Psoas muscle (tissue), 8 donors: ENCODE measurements at places on chromosomes 11 and 22.

DNA sequence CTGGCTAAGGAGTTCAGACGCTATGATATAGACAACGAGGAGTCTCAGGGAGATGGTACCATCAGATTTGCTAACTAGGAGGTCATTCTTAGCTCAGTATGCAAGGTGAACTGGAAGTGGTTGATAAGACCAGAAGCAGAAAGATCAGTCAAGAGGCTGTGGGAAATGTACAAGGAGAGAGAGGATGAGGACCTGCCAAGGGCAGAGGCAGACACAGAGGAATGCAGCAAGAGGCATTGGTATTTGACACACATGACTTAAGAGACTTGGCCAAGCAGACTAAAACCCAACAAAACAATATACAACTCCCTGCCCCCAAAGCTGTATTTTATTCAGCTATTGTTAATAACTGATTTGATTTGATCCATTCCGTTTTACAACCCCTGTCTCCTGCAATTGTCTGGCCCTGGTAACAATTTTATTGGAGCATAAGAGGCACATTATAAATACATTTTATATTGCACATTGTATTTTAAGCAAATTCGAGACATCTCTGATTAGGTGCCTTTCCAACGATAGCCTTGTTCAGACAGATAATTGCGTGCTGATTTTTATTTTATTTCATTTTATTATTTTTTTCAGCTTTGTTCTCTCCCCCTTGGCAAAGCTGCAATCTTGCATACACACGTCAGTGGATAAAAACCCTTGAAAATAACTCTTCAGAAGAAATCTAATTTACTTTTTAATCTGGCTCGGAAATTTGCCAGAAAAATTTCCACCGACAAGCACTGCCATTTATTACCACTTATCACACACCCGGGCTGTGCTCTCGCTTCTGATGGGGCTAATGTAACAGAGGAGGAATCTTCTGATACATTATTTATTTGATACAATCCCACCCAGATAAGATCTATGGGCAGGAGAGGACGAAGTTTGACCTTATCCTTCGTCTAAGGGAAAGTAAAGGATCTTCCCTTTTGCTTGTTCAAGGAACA, 237.8 kb downstream of the NXPE2 start:
- DNase-seq = no peak

DNA sequence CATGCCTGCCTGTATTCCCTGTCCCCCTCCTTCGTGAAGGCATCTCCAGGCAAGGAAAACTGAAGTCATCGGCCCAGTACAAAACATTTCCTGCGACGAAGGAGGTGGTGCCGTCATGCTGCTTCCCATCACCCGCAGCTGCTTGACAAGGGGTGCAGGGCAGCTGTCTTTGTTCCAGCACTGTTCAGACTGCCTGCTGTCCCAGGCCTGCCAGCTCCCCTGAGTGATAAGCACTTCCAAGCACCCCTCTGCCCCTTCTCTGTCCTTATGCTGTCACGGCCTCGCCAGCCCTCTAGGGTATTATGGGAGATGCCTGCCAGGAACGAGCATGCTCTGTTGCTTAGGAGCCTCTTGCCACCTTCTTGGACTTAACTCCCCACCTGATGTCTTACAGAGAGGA, 37.1 kb upstream of the BSX start:
- DNase-seq = no peak

- no peak for DNase-seq
Observed at GRCh38 chr11:92688416-92688815, 281.0 kb upstream of the MTNR1B start.

- no peak for DNase-seq
Observed at GRCh38 chr22:20802452-20802851, 28.5 kb downstream of the SERPIND1 start.

- DNase-seq = no peak
Observed at GRCh38 chr11:96288915-96289314, 54.1 kb downstream of the MAML2 start.

DNA sequence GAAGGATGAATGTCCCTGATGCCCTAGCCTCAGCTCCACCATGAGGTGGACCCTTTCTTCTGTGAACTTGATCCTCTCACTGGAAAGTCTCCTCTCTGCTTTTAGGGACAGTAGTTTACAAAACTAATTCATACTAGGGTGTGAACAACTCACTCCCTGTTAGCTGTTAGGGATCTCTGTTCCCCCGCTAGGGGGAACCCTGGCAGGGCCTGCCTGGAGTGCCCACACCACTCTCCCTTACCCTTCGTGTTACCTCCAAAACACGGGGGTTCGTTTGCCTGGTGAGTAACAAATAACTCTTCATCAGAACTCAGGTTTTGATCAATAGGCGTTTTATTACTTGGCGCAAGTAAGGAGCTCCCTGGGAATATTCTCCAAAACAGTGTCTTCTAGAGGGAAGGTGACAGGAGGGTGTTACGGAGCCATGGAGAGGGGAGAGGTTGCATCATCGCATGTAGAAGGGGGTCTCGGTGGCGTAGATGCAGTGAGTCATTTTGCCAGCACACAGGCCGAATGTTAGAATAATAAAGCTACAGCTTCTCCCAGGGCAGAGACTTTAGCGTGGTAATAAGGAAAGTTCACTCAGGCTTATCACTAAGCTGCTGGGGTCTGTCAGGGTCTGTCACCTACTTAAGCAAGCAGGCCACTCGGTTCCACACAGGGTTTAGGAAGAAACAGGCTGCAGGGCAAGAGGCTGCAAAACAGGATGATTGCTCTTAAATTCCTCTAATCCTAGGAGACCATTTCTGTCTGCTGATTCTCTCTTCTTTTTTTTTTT, 45.8 kb downstream of the C11orf96 start:
- no peak for DNase-seq

- no peak for DNase-seq
Observed at GRCh38 chr11:65058419-65059054, at the start of gene NAALADL1. NAALADL1 (minus strand) TSS chr11:65058553; CDS start chr11:65058521, 32 bp downstream.

GRCh38 chr22:23197836-23198235, 17.5 kb downstream of the BCR start:
- no peak for DNase-seq

DNA sequence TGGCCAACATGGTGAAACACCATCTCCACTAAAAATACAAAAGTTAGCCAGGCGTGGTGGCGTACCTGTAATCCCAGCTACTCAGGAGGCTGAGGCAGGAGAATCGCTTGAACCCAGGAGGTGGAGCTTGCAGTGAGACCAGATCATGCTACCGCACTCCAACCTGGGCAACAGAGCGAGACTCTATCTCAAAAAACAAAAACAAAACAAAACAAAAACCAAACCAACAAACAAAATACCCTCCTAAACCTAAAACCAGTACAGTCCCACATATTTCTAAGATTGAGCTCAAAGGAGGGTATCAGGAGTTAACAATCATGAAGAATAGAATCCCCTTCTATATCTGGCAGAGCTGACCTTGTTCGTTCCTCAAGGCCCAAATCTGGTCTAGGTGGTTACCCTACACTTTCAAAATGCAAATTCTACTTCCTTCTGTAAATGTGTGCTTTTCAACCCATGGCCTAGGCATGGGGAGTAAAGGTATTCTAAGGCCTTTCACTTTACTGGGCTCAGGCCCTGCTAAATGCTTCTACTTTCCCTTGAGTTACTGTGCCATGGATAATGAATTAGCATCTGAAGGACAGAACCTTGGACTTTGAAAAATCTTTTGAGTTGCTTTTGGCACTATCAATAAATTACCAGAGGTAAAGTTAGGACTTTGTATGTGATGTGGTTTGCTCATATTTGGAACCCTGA, 10.4 kb upstream of the PPP2R1B start:
- no peak for DNase-seq

- peak; percentile 93 for DNase-seq
Observed at GRCh38 chr11:46392421-46393230, 1.1 kb upstream of the CHRM4 start.

DNA sequence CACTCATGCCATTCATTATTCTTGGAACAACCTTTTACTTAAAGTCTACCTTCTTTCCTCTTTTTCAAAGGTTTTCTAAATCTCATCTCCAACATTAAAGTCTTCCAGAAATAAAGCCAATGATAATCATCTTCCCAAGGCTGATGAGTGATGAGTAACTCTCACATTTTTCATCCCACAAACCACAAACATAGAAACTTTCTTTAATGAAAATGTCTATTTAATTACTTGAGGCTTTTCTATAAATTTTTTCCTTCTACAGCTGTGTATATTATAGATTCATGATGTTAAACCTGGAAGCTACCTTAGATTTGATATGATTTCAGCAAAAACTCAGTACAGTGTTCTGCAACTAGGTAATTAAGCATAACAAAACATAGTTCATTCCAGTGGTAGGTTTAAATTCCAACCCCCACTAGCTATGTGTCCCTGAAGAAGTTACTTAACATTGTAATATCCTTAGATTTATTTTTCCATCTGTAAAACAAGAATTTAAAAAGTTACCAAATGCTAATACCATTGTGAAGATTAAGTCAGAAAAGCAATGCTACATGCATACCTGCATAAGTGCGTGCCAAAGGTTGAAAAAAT, 845.4 kb downstream of the KCNA4 start:
- DNase-seq = no peak

DNA sequence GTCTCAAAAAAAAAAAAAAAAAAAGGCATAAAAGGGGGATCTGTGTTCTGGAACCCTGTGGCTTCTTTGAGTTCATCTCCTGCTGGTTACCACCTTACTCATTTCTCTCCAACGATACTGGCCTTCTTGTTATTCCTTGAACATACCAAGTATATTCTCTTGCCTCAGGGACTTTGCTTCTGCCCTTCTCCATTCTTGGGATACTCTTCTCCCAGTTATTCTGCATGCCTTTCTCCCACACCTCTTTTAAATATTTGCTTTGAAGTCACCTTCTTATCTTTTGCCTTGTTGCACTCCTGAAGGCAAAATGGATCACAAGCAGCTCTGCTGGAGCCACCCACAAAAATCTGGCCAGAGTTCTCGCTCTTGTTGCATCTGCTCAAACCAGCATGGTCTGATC, 76.0 kb upstream of the RRM1 start:
- DNase-seq = no peak

GRCh38 chr11:47208628-47209027, 6.1 kb upstream of the DDB2 start:
- no peak for DNase-seq

- no peak for DNase-seq
Observed at GRCh38 chr11:133938166-133938565, 18.6 kb downstream of the IGSF9B start.

GRCh38 chr11:37282367-37282766, 684.3 kb upstream of the RAG2 start:
- DNase-seq = no peak

DNA sequence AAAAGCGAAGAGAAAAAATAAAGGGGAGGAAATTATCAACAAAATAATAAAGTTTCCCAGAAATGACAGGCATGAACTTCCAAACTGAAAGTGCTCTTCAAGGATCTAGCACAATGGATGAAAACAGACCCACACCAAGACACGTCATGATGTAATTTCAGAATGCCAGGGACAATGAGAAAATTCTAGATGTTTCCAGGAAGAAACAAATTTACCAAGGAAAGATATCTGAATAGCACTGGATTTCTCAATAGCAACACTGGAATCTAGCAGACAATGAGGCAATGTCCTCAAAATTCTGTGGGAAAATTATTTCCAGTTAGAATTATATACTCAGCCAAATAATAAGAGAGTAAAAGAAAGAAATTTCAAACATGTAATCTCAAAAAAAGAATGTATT, 46.0 kb downstream of the DENND5A start:
- DNase-seq = no peak

DNA sequence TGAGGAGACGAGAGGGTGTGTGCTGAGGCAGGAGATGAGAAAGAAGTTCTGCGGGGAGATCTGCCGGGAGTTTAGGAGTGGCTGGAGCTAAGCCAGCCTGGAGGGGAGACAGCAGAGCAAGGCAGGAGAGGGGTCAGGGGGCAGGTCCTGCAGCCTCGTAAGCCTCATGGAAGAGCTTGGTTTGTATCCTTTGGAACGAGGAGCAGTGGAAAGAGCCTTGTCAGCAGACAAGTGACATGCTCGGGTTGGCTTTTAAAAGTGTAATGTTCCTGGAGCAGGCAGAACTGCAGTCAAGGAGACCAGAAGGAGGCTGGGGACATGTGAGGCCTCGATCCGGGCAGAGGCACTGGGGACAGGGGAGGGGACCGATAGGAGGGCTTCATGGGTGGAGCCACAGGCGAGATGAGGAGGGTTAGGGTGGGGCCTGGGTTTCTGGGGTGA, 21.4 kb upstream of the TUB start:
- DNase-seq = no peak

DNA sequence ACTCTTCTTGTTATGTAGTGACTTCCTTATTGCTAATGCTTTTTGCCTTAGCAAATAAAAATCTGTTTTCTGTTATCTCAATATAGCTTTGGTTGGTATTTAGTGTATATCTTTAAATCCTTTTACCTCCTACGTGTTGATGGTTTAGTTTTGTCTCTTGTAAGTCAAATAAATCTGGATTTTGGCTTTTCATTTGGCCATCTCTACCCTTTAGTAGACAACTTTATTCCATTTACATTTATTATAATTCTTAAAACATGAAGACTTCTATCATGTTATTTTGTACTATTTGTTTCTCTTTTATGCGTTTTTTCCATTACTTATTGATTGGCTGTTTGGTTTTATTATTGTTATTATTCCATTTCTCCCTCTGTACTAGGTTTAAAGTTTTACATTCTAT, 19.5 kb upstream of the ALKBH3 start:
- no peak for DNase-seq

DNA sequence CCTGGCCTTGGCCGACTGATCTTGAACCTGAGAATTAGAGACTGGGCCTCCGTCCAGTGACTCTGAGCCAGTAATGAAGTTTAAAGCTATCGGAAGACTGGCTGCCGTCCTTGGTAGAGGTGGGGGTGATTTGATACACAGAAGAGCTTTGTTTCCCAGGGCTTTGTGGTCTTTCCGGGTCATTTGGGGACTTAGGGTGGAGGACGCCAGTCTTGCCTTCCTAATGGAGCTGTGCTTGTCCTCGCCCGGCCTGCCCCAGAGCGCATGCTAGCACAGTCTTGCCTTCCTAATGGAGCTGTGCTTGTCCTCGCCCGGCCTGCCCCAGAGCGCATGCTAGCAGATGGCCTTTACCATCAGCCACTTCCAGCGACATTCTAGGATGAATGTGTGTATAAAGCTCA, 65.8 kb downstream of the ST3GAL4 start:
- DNase-seq = peak; percentile 25

GRCh38 chr11:115065830-115066664, 387.7 kb downstream of the NXPE2 start:
- no peak for DNase-seq

DNA sequence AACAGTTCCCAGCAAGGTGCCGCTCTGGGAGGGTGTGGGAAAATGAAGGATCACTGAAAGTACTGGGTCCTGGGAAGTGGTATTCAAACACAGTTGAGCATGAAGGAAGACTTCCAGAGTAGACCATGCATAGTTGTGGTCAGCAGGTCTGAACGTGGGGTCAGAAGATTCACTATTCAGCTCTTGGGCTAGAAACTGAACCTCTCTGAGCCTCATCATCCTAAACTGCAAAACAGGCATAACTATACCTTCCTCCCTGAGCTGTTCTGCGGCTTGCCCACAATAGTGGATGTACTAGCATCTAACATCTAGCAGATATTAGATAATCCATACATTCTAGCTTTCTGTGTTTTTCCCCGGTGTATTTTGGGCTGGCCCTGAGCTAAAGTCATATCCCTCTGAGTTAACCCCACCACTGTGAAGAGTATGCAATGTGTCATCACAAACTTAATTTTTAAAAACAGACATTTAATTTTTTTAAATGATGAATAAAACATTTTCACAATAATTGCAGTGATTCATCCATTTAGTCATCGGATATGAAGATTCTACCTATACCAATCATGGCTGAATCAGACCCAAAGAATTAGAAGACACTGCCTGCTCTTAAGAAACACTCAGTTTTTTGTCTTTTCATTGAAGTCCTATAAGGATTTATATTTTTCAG, 179.1 kb downstream of the BLID start:
- DNase-seq = no peak

- DNase-seq = peak; percentile 34
Observed at GRCh38 chr11:8768625-8769333, 86.2 kb downstream of the RPL27A start.
